ENCODE measurements at places on chromosomes 11 and 22. TPM values are rescaled to one million over a fixed set of nuclear protein-coding genes. Genes with fewer than 3 reads are reported as not detected.

GRCh38 chr11:90738799-90739198 lies 516.0 kb upstream of the CHORDC1 start:
- no peak for DNase-seq

DNA sequence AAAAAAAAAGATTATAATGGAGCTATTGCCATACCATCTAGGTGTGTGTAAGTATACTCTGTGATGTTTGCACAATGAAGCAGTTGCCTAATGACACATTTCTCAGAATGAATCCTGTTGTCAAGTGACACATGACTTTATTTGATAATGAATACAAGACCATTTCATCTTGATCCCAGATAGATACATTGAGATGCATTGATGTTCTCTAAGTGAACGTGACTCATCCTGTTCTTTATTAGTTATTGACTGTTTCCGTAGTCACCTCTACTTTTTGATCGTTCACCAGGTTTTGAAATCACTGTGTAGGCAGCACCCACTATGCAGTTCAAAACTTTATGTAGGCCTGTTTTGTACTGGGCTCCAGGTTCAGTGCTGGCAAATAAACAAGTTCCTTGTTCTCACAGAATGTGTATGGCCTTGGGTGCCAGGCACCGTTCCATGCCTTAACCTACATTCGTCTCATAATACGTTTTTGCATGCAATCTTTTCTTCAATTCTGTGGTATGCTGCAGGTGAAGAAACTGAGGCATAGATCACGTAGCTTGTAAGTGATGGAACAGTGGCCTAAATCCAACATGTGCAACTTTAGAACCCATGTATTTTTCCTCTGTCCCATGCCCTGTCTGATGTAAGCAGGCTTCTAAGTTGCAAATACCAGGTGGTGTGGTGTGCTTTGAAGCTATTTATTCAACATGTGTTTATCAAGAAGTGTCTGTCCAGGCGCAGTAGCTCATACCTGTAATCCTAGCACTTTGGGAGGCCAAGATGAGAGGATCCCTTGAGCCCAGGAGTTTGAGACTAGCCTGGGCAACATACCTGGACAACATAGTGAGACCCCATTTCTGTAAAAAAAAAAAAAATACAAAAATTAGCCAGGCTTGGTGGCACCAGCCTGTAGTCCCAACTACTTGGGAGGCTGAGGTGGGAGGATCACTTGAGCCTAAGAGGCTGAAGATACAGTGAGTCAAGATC lies 10.4 kb downstream of the SREBF2 start:
- DNase-seq = no peak

- no peak for DNase-seq
Observed at GRCh38 chr11:68380786-68381622, 68.6 kb downstream of the LRP5 start.

Gene C11orf16
- 2.0 TPM for total RNA-seq

GRCh38 chr11:113505541-113506375 lies 30.6 kb upstream of the DRD2 start:
- no peak for DNase-seq

Gene ASCL2
- 2.3 TPM for total RNA-seq

DNA sequence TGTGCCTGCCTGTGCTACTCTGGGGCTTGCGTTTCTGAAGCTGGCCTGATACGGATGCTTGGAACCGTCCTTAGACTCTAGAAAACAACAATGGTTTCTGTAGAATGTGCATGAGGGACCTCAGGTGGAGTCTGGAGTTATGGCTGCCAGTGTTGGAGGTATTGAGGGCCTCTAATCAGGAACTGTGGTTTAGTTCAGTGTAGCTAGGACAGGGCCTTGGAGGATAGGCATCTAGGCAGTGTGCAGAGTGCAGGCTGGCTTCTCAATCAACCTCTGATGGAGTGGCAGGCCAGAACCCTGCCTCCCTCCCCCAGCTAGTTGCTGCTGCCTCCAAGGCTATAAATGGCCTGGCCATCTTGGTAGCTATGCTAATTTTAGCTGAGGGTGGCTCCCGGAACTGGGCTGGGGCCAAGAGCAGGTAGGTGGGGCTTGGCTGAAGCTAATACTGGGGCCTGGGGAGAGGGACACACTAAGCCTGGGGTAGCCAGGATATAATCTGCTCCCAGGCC lies 4.0 kb downstream of the STIM1 start:
- DNase-seq = no peak

- no peak for DNase-seq
Observed at GRCh38 chr22:49355211-49355920, 472.3 kb downstream of the BRD1 start.

Gene APOA1
- 0.50 TPM for total RNA-seq

Gene MS4A6E
- total RNA-seq = 0.87 TPM

Gene VSIG2
- total RNA-seq = 35.6 TPM

Gene PDE3B
- total RNA-seq = 20.8 TPM

- no peak for DNase-seq
Observed at GRCh38 chr22:38262051-38262795, 10.6 kb downstream of the TMEM184B start.

GRCh38 chr22:43031617-43032016 lies 16.7 kb upstream of the PACSIN2 start:
- DNase-seq = no peak

DNA sequence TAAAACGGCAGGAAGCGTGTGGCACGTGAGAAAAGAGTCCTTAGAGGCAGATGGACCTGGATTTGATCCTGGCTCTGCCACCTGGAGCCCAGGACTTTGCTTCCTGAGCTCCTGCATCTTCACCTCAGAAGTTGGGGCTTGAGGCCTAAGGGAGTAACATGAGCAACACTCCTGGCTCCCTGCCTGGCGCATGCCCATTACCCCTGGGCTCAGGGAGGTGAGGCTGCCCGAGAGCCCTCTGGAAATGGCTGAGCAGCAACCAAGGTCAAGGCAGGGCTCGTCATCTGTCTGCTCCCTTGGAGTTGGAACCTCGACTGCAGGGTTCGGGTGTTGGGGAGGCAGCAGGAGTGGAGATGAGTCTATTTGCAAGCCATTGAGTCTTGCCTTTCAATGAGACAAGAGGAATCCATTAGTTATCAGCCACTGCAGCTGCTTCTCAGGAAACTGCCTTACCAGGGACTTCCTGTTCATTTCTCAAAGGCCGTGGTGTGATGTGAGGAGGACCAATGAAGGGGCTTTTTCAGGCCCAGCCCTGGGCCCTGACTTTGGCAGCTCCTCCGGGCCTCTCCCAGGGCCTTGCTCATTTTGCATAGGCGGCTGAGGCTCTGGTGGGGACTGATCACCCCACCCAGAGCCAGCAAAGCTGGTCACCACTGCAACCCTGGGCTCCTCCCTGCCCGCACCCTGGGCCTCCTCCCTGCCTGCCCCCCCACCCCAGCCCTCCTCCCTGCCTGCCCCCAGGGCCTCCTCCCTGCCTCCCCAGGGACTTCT lies 6.4 kb downstream of the FADS2 start:
- no peak for DNase-seq

DNA sequence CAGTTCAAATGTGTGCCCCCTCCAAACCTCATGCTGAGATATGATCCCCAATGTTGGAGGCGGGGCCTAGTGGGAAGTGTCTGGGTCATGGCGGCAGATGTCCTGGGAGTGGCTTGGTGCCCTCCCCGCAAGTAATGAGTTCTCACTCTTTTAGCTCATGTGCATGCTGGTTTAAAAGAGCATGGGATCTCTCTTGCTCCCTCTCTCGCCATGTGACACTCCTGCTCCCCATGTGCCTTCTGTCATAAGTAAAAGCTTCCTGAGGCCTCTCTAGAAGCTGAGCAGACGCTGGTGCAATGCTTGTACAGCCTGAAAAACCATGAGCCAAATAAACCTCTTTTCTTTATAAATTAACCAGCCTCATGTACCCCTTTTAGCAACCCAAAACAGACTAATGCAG lies 98.8 kb downstream of the SGSM3 start:
- no peak for DNase-seq

Gene CBX7
- 17.7 TPM for total RNA-seq

- DNase-seq = no peak
Observed at GRCh38 chr11:36431429-36432092, 78.5 kb downstream of the TRAF6 start.

GRCh38 chr22:32175683-32176644 lies 16.9 kb upstream of the C22orf42 start:
- DNase-seq = no peak

GRCh38 chr11:111566324-111566723 lies 25.8 kb downstream of the LAYN start:
- no peak for DNase-seq

Gene CYTH4
- 16.2 TPM for total RNA-seq

DNA sequence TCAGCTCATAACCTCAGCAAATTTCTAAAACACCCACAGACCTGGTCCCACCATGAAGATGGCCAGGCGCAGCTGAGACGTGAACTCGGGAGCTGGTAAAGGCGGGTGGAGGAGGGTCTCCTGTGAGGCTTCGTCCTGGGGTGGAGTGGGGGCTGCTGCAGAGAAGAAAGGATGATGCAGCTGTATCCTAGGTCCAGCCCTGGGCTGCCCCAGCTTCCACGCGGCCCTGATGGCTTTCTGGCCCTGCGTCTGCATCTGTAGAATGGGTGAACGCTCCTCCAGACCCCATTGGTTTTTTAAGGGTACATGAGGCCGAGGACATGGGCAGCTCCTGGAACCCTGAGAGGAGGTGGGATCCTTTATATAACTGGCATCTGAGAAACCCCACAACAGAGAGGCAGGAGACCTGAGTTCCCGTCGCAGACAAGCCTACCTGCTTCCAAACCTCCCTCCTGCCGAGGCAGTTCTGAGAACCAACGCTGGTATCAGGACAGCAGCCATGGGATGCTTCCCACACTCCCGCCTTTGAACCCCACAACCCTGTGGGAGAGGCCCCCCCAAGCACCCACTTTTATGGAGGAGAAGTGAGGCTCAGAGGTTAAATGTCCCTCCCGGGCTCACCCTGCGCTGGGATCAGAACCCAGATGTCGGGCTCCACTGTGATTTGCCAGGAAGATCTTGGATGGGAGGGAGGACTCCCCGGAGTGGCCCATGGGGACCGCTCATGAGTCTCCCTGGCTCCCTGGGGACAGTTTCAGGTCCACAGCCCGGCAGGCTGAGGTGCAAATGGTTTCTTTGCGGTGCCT lies 55.2 kb upstream of the FGF3 start:
- no peak for DNase-seq

Gene UPK3A
- total RNA-seq = not detected

DNA sequence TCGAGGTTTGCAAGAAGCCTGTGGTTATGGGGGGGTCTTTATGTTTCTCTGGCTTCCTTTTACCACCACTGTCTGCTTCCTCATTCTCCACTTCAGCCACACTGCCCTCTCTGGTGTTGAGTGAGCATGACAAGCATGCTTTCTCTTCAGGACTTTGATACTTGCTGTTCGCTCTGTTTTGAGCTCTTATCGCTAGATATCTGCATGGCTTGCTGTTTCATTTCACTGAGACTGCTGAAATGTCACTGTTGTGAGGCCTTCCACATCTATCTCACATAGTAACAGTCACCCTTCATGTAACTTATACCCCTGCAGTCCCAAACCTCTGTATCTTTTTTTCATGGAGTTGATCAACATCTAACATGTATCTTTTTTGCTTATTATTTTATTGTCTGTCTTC lies 59.8 kb downstream of the TMEM135 start:
- no peak for DNase-seq

- DNase-seq = no peak
Observed at GRCh38 chr11:46048198-46048597, 73.1 kb downstream of the PHF21A start.

Gene GLYAT
- total RNA-seq = not detected

Gene OR6T1
- total RNA-seq = not detected

Gene GAL
- total RNA-seq = 1.4 TPM

DNA sequence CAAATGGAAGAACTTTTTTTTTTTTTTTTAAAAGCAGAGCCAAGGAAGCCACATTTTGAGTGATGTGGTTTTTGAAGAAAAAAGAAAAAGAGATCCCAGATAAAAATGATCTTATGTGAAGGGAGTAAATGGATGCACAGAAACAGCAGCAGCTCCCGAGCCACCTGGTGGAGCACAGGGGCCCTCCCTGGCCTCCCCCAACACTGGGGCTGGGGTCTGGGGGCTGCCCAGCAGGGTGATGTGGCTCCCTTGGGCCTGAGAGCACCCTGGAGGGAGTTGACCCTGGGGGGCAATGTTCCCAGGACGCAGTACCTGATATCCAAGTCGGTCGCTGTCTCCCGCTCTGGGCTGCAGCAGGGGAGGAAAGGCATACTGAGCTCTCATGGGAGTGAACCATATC lies 26.5 kb upstream of the KCNJ11 start:
- no peak for DNase-seq

Gene BSX
- not detected for total RNA-seq

Gene TRIM22
- total RNA-seq = 137 TPM

- no peak for DNase-seq
Observed at GRCh38 chr11:44443836-44444769, 121.4 kb upstream of the CD82 start.

Gene MICAL3
- total RNA-seq = 24.9 TPM

Gene PRG3
- not detected for total RNA-seq

DNA sequence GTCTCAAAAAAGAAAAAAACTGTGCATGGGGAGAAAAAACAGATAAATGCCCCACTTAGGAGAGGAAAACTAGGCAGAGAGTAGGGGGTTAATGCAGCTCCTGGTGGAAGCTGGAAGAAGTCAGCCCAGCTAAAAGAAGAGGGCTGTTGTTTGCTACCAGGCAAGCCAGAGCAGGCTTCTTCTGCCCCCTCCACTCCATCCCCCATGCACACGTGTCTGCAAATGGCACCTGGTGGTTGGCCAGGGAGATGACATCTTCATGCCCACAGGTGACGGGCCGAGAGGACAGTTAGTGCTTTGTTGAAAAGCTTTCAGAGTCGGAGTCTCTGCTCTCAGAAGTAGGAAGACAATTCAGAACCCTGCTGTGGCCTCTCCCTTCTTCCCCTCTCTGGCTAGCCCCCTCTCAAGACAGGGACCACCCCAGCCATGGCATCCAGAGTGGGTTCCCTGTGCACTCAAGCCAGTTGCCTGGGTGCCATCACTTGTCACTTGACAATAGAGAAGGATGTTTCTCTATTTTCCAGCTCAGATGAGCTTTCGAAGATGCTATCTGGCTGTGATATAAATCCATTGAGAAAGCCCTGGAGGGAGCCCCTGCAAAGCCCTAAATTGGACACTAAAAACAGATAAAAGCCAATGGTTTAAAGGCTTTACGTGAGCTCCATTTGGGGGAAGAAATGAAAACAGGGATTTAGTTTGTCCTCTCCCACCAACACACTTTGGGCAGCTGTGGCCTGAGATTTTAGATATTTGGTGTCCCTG lies 142.0 kb downstream of the TRIM29 start:
- DNase-seq = no peak

DNA sequence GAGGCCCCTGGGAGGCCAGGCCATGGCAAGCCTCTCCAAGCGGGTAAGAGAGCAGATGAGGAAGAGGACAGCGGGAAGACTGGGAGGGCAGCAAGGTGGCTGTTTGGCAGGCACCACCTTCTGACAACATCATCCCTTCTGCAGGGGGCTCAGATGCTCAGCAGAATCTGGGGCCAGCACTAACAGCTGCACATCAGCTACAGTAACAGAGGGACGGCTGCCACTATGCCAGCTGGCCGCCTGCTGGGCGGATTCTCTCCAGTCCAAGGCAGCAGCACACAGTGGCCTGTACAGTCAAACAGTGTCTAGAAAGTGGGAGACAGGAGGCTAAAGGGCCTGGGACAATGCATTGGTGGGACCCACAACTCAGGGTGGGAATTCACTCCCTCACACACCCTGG lies 10.7 kb upstream of the TXN2 start:
- no peak for DNase-seq
